ENCODE measurements at places on chromosomes 3 and 15.

GRCh38 chr3:117407317-117407716, 697.7 kb downstream of the TUSC7 start:
- no peak for DNase-seq

DNA sequence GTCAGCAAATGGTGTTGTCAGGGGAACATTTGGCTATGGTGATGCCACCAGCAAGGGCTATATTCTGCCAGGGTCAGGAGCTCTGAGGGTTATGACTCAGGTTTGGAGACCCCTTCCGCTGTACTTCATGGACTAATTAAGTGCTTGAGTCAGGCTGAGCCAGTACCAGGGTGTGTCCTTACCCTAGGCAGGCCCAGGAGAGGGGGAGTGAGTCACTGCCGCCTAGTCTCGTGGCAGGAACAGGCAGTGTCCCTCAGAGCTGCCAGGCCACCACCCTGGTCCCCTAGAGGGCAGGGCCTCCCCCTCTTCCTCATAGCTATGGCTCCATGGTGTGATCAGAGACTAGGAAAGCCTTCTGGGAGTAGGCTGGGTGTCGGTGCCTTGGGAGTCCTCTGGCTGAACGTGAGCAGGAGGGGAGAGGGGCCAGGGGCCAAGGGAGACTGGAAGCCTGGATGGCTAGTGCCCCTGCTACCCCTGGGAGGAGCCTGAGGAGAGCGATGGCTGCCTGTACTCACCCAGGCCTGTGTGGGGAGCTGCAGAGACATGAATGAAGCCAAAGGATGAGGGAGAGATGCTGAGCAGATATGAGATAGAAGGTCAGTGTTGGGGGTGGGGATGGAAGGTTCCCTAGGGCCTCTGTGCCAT, 10.6 kb downstream of the MAPKAPK3 start:
- peak; percentile 66 for DNase-seq

- DNase-seq, result no peak
Observed at GRCh38 chr15:72183781-72184164, 13.8 kb downstream of the GRAMD2A start.

DNA sequence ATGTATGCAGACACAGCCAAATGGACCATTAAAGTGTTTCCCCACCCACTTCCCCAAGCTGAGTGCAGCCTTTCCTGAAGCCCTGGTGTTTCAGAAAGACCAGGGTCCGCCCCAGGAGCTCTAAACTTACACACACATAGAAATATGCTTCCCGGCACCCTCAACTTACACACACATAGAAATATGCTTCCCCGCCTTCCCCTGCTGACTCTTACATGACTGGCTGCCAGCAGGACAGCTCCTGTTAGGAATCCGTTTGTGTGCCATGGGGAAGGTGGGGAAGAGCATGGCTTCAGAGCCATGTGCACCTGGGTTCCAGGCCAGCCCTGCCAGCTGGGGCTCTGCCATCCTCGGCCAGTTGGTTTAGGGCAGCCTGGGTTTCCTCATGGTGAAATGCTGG, 3.6 kb downstream of the CLEC3B start:
- no peak for DNase-seq

GRCh38 chr3:38264353-38264771, 1.2 kb upstream of the SLC22A13 start:
- no peak for DNase-seq

DNA sequence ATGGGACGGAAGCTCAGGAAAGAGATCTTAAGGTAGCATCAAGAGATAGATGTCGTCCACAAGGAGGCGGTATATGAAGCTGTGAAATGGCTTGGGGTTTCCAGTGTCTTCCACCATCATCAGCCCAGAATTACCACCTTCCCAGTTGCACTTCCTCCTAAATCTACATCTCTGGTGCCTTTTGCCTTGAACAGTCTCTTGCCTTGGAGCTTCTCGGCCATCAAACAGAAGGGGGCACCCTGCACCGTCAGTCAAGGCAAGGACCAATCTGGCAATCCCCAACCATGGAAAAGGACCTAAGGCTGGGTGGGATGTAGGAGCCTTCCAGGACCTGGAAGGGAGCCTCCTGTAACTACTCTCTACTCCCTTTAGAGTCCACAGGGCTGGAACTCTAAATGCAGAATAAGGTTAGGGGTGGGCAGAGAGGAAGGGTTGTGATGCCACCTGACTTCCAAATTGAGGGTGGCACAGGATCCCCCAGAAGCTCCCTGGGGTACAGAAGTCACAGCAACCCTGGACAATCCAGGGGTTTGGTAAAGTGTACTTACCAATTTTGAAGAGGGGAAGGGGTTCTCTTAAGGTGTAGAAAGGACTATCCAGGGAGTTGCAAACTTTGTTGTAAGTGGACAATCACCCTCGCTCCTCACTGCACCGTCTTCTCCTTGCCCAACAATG, 1.0 kb upstream of the RYR3 start:
- DNase-seq, result no peak

- no peak for DNase-seq
Observed at GRCh38 chr3:179872842-179873241, 163.9 kb downstream of the PEX5L start.

- DNase-seq, result no peak
Observed at GRCh38 chr3:78846718-78847117, 921.1 kb downstream of the ROBO1 start.

GRCh38 chr3:195580744-195581443, 2.8 kb downstream of the APOD start:
- peak; percentile 71 for DNase-seq

DNA sequence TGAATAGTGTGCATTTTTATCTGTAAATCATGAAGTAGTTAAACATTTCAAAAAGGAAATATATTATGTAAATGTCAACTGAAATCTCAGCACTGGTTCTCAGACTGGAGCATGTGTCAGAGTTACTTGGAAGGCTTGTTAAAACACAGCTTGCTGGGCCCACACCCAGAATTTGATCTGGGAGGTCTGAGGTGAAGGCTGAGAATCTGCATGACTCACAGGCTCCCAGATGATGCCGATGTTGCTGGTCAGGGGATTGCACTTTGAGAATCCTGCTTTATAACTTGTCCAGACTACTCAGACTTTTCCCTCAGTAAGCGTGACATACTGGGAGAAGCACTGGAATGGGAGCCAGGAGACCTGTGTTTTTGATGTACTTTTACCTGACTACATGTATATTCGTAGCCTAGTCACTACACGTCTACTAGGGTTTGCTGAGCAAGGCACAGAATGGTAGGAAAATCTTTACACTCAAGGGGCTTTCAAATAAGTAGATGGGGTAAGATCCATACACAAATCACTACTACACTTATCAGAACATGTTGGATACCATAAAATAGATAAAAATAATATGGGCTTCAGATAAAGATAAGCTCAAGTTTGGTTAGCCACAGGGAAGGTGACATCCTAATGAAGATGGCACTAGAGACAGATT, 77.1 kb upstream of the MEX3B start:
- DNase-seq, result peak; percentile 89

- no peak for DNase-seq
Observed at GRCh38 chr15:35317217-35317616, 228.7 kb downstream of the DPH6 start.

GRCh38 chr3:116994351-116994879, 284.8 kb downstream of the TUSC7 start:
- no peak for DNase-seq
